ENCODE measurements at places on chromosomes 5 and 9.

- DNase-seq: no peak
These were observed 103.8 kb upstream of the WWC1 start for GRCh38 chr5:168187614-168188013.

- no peak for DNase-seq
These were observed 54.0 kb upstream of the FGF10 start for GRCh38 chr5:44443172-44443571.

DNA sequence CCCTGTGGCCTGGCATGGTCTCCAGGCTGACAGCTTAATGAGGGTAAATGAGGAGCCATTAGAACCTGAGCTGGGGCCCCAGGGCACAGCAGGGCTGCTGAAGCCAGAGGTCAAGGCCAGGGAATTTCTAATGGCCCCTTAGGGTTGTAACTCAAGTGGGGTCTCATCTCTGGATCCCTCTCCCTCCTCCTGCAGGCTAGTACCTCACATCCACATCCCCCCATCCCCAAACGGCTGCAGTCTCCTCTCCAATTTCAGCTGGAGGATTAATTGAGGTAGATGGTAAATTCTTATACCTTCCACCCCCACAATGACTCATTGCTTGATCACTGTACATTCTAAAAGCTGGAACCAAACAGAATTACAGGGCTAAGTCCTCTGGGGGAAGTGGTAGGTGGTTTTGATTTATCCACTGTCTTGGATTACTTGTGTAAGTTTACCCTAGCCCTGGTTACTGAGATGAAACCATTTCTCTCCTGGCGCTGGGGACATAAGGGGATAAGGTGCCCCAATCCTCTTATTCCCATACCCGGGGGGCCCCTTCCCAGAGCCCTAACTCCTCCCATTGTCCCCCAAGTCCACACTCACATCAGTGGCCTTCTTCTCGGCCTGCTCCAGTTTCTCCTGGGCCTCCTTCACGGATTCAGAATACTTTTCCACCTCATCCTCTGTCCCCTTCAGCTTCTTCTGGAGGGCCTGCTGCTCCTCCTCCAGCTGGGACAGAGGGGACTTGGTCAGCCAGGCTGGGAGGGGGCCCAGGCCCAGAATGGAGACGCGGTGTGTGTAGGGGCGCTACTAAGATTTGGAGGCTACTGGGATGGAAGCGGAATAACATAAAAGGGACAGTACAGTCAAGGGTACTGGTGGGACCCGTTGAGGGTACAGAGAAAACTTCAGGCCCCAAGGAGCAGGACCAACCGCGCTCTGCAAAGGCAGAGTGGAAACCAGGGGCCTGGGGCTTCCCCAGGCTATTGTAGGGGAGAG, 875 bp downstream of the TPM2 start:
- no peak for DNase-seq

DNA sequence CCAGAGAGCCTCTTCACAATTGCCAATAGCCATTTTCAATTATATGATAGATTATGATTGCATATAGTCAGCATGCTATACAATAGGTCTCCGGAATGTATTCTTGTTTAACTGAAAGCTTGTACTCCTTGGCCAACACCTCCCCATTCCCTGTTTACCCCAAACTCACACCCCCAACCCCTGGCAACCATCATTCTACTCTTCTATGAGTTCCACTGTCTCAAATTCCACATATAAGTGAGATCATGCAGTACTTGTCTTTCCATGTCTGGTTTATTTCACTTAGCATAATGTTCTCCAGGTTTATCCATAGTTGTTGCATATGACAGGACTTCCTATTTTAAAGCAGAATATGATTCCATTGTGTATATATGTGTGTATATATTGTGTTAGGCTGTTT, 110.7 kb upstream of the STC2 start:
- DNase-seq: no peak

DNA sequence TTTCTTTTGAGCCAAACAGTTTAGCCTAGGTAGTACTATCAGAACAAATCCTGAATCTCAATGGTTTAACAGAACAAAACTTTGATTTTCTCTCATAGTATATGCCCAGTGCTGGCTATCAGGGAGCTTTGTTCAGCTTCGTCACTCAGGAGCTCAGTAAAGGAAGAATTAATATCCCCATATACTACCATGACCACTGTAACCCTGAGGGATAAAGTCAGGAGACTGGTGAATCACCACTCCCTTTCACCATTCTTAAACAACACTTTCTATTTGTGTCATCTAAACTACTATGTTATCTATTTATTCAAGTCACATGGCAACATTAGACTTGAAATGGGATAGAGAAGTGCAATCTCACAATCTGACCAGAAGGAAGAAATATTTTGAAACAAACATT, 522.6 kb upstream of the COX7C start:
- DNase-seq: no peak

- DNase-seq: no peak
These were observed 70.4 kb downstream of the RNF130 start for GRCh38 chr5:180001136-180001535.

- no peak for DNase-seq
These were observed 657.0 kb upstream of the WWC1 start for GRCh38 chr5:167634432-167634831.

GRCh38 chr9:90142580-90142979, 500.0 kb downstream of the DIRAS2 start:
- peak; percentile 48 for DNase-seq

DNA sequence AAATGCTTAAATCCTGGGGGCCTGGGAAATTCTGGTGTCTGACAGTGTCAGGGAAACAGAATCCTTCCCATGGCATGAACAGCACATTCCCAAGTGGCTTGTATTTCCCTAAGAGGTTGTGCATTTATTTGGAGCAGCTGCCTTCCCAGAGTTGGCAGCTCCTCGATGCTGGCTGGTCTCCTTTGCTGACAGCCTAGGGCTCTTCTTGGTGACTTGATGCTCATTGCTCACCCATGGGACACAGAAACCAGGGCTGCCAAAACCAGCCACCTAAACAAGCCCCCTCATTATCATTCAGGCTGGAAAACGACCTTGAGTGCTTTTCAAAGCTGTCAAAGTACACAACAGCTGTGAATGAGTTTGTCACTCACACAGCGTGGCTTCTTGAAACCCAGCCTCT, 24.2 kb downstream of the ENHO start:
- DNase-seq: no peak

- DNase-seq: no peak
These were observed 20.0 kb upstream of the RGMB start for GRCh38 chr5:98753507-98753906.

- DNase-seq: no peak
These were observed 97.5 kb downstream of the INIP start for GRCh38 chr9:112620388-112620787.

GRCh38 chr5:128532127-128532526, 5.9 kb downstream of the FBN2 start:
- no peak for DNase-seq

GRCh38 chr5:173018358-173018757, 34.8 kb downstream of the ATP6V0E1 start:
- DNase-seq: no peak

DNA sequence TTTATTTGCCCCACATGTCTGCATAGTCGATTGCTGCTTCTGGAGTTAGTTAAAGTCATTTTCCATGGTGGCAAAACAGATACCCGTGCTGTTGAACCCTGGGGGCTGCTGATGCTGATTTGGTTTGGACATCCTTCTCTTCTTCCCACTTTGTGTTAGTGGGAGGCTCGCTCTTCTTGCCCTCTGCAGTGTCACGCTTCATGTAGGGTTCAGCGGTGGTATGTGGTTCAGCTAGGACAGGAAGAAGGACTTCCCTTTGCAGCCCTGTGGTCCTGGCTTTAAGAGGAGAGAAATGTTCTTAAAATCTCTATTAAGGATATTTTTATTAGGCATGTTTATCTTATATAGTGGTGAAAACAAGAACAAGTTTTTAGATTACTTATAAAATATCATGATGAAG, 36.2 kb downstream of the SLC36A1 start:
- no peak for DNase-seq

- peak; percentile 83 for DNase-seq
These were observed 57.2 kb downstream of the WDR70 start for GRCh38 chr5:37436146-37436934.

DNA sequence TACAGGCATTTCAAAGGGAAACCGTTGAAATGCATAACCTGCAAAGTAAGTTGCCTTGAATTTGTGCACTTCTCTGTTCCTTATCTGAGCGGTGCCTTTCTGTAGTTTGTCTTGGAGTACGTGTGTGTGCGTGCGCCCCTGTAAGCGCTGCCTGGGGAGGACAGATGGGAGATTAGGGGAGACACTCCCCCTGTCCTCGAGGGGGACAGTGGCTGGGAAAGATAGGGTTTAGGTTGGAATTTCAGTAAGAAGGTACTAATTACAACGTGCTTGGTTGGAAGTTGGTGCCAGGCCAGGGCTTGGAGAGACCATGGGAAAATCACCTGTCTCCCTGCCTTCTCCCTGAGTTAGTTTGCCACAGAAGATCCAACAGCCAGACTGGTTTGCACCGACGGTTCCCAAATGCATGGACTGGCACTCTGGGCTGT, 73.2 kb downstream of the PIK3R1 start:
- DNase-seq: peak; percentile 24

DNA sequence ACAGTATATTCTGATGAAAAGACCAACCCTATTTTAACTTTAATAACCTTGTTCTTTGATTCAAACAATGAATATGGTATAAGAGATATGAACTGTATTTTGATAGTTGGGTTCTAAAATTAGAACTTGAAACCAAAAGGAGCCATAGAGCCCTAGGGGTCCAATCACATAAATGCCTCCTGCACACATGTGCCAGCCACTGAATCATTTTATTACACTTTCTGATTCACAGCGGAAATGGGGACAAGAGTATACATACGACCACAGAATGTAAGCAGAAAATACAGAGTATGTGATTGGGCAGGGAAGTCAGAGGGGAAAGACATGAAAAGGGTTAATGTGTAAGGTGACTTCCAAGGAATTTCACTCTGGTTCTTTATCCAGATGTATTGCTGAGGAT, 1000.2 kb downstream of the NR2F1-AS1 start:
- no peak for DNase-seq

DNA sequence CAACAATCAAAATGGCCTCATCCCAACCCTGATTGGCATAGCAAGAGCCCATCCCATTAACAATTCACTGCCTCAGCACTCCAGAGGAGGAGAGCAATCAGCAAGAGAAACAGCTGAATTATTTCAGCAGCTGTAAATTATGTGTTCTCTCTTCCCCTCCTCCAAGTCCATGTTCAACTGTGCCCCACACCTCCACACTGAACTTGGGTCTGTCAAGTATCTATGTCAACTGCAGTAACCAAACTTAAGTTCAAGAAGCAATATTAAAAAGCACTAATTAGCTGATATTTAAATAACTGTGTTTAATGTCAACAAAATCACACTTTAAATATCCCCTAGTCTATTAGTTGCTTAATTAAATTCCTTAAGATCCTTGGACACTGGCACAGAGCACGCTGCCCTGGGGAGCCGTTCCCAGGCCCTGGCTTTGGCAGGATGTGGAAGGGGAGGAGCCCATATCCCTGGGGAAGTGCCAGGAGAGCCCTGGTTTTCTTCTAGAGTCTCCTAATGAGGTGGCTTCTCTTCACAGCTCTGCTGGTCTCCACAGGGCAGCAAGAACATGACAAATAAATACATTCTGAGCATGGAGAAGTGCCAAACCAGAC, 50.6 kb downstream of the SIL1 start:
- no peak for DNase-seq

DNA sequence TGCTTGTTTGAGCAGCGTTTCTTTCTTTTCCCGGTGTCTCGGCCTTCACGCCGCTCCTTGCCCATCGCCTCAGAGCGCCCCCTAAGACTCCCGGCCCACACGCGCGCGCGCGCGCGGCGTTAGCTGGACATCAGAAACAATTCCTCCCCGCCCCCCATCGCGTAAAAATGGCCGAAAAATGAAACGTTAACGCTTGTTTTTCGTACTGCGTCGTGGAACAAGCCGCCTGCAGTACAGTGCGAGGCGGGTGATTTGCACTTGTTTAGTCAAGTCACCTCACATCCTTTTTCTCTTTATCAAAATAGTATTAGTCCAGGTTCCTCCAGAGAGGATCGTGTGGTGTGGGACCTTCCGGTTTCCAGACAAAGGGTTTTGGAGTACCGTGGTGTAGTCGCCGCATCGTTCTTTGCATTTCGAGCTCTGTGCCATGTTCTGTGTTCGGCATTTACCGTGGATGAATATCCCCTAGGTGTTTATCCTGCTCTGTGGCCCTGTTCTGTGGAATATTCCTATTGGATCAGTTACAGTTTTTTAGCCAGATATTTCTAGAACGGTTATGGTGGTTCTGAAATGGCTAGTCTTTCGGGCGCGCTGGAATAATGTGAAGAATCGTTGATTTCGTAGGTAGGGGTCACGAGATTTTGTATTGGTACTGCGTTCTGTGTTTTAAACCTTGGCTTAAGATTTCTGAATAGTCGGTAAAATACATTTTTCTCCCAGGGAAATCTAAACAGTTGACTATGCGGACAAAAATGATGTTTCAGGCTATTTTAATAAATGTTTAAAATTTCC, 1.0 kb downstream of the MATR3 start:
- DNase-seq: peak; percentile 80

GRCh38 chr5:23440703-23441102, 66.7 kb upstream of the PRDM9 start:
- no peak for DNase-seq

GRCh38 chr5:52989781-52990527, 802 bp downstream of the ITGA2 start:
- DNase-seq: peak; percentile 49

DNA sequence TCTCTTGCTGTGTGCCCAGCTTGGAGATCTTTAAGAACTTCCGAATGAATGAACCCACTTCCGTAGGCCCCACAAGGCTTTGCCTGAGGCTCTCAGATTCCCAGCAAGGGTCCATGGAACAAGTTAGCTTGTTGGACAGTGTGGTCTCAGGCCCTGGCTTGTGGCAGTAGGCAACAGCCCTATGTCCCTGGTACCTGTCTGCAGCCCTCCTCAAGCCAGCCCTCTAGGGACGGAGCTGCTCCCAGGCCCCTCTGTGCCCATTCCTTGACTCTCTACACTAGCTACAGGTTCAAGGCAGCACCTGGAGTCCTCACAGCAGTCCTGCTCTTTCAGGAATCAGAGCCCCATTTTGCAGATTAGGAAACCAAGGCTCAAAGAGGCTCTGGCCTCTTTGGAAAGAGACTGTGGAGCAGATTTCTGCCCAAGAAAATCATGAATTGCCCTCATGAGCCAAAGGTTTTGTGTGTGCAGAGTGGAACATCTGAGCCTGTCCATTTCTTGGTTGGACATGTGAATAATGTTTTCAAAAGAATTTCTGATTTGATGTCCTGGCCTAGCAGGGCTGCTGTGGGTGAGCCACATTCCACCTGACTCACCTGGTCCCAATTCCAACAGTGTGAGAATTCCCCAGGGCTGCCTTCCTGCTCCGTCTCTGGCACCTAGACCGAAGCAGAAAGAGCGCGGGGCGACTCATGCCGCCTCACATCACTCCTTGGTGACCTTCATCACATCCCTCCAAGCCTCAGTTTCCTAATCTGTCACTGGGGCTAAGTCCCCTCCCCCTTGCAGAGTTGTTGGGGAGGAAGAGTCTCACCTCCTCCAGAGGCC, 131.7 kb downstream of the BARX1 start:
- no peak for DNase-seq

- peak; percentile 39 for DNase-seq
These were observed 111.6 kb downstream of the WNK2 start for GRCh38 chr9:93295456-93296076.

GRCh38 chr5:178573216-178573615, 17.0 kb downstream of the COL23A1 start:
- no peak for DNase-seq
